Aorta (tissue), 5 donors: ENCODE measurements at places on chromosomes 2 and 18. TPM values are rescaled to one million over a fixed set of nuclear protein-coding genes. Genes with fewer than 3 reads are reported as not detected.
A peak's percentile ranks its signal among the peaks of the same experiment; 100 is the strongest.

DNA sequence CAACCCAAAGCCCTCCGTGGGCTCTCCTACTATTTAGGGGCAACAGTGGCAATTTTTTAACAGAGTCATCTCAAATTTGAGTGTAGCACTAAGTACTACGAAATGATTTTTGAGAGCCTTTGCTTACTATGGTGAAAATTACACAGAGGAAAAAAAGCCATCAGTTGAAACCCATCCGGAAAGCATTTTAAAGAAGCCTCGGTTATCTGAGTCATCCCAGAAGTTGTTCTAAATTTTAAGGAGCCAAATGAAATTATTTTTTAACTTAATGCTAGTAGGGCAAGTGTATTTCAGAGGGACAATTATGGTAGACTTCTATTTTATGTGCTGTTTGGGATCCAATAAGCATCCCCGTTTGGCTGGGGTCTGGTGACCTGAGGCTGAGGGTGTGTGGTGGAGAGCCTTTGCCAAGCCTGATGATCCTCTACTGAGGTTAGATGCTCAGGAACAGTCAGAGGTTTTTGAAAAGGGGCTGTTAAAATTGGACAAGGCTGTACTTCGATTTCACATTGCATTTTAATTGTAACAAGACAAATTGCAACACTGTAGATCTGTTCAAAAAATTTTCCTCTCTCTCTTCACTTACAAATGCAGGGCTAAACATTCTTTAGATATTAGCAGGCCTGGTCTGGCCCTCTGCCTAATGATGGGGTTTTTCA, 47.0 kb downstream of the RAPGEF4 start:
- no peak for DNase-seq
- no peak overlapping the region for H3K27ac ChIP-seq
- no peak overlapping the region for H3K4me3 ChIP-seq

DNA sequence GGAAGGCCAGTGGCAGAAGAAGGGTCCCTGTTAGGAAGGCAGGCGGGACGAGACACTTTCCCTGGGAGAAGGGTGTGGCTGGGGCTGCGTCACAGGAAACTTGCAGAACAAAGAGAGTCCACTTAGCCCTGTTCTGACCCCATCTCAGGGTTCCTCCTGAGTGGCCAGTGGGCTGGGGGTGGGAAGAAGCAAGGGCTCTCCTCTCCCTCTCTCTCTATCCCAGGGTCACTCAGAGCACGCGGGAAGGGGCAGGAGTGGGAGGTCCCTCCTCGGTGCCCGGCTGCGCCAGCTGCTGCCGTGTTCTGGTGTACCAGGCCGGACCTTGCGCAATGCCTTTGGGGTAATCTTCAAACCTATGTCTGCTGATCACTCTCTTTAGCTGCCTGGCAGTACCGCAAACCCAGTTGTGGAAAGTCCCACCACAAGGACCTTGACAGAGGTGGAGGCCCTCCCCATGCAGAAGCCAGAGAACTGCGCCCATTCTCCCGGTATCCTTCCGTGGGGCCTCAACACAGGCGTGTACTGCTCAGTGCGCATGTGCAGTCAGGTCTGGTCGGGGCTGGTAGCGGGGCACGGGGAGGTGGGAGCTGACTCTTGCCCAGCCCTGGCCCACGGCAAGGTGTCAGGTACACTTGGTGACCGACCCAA, 47.8 kb upstream of the ST3GAL5 start:
- no peaks in the 10 kb centered on the region for H3K27me3 ChIP-seq
- H3K36me3 ChIP-seq, result no peaks in the 10 kb centered on the region
- H3K4me3 ChIP-seq, result no peak overlapping the region
- no peaks in the 10 kb centered on the region for H3K4me1 ChIP-seq

- H3K36me3 ChIP-seq, result no peaks in the 10 kb centered on the region
- H3K4me3 ChIP-seq, result no peak overlapping the region
- H3K4me1 ChIP-seq, result peaks cover 2% of the 10 kb centered on the region
- no peak for DNase-seq
Observed at GRCh38 chr18:67239826-67240225, 276.7 kb downstream of the DSEL start.

- no peaks in the 10 kb centered on the region for H3K36me3 ChIP-seq
- DNase-seq, result no peak
- no peak overlapping the region for H3K4me3 ChIP-seq
- no peaks in the 10 kb centered on the region for H3K27me3 ChIP-seq
- H3K4me1 ChIP-seq, result no peaks in the 10 kb centered on the region
Observed at GRCh38 chr2:103847276-103847675, 1006.6 kb upstream of the POU3F3 start.

- no peaks in the 10 kb centered on the region for H3K27me3 ChIP-seq
- no peak for DNase-seq
- no peak overlapping the region for H3K4me3 ChIP-seq
Observed at GRCh38 chr2:201674298-201674697, 24.1 kb downstream of the MPP4 start.

GRCh38 chr18:3983351-3983969, 471.6 kb downstream of the DLGAP1 start:
- no peaks in the 10 kb centered on the region for H3K36me3 ChIP-seq
- H3K27me3 ChIP-seq, result no peaks in the 10 kb centered on the region
- peaks cover 6% of the 10 kb centered on the region for H3K4me1 ChIP-seq
- no peak for DNase-seq
- no peak overlapping the region for H3K27ac ChIP-seq

- no peak overlapping the region for H3K27ac ChIP-seq
- no peak overlapping the region for H3K4me3 ChIP-seq
- no peaks in the 10 kb centered on the region for H3K4me1 ChIP-seq
Observed at GRCh38 chr18:8684577-8684976, 20.8 kb upstream of the MTCL1 start.

DNA sequence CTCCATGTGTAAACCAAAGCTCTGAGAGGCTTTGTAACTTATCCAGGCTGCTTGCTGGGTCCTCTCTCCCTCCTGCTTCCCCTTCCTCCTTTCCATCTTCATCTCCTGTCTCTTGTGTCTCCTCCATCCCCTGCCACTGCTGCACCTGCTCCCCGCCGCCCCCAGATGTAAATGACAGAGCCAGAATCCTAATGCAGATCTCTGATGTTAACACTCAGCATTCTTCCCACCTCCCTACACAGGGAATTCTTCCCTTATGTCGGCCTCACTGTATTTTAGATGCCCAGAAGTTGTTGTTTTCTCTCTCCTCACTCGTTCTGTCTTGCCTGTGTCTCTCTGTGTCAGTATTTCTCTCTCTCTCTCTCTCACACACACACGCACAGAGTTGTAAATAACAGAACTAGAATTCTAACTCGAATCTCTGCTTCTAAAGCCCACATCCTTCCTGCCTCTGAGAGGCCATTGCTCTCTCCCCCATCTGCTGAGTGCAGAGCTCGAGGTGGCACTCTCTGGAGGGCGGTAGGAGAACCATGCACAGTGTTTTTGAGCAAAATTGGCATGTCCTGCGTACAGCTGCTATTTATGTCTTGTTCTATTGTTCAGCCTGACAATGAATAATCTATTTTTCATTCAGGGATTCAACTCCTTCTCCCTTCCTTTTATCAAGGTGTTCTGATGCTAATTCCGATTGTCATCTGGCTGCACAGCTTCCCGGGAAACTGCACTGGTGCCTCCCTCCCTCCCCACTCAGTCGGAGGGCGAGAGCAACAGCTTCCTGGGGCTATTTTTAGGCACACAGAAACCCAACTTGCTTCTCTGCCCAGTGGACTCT, 219.9 kb downstream of the SH3RF3 start:
- no peak overlapping the region for H3K4me3 ChIP-seq
- no peak for DNase-seq
- H3K27me3 ChIP-seq, result no peaks in the 10 kb centered on the region
- no peaks in the 10 kb centered on the region for H3K4me1 ChIP-seq

GRCh38 chr2:218360453-218360852, 3.8 kb downstream of the CATIP start:
- peak; percentile 70 for DNase-seq
- H3K27ac ChIP-seq, result no peak overlapping the region
- H3K27me3 ChIP-seq, result no peaks in the 10 kb centered on the region

DNA sequence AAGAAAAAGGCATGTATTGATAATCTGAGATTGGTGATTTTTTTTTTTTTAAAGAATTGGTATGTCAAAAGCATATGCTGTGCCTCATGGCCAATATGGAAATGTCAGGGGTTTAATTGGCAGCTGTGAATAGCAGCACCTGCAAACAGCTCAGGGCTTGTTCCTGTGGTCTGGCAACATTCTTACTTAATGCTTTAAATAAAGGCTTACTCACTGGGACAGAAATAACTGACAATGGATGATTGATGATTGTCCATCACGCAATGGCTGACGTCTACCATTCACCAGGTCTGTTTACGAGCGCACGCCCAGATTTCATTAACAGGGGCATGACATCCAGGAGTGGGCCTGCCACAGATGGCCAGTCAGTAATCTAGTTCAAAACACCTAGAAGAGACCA, 66.7 kb downstream of the ETAA1 start:
- no peaks in the 10 kb centered on the region for H3K4me1 ChIP-seq
- no peak for DNase-seq
- H3K36me3 ChIP-seq, result no peaks in the 10 kb centered on the region
- H3K27me3 ChIP-seq, result no peaks in the 10 kb centered on the region
- H3K4me3 ChIP-seq, result no peak overlapping the region
- H3K27ac ChIP-seq, result no peak overlapping the region

DNA sequence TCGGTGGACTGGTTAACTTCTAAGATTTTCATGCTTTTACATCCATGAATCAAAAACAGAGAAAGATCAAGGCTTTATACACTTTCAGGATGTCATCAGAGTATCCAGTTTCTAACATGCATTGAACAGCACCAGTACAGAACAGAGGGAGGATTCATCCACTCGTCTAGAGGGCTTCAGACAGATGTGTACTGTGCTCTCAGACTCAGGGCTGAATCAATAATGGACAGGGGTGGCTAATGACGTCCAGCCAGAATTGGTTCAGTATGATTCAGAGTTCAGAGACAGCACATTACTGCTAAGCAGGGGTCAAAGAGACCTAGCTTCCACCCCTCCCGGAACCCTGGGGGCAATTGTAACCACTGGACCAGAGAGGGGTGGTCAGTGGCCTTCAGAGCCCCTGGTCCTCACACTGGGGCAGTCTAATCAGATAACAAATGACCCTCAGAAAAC, 37.3 kb downstream of the RNU4ATAC start:
- no peak for DNase-seq
- H3K27ac ChIP-seq, result no peak overlapping the region
- H3K27me3 ChIP-seq, result no peaks in the 10 kb centered on the region
- no peak overlapping the region for H3K4me3 ChIP-seq
- H3K36me3 ChIP-seq, result no peaks in the 10 kb centered on the region

GRCh38 chr2:98730707-98731040, 258 bp downstream of the MGAT4A start:
- H3K36me3 ChIP-seq, result no peaks in the 10 kb centered on the region
- H3K4me3 ChIP-seq, result peak overlapping the region; percentile 99
- peak; percentile 68 for DNase-seq

DNA sequence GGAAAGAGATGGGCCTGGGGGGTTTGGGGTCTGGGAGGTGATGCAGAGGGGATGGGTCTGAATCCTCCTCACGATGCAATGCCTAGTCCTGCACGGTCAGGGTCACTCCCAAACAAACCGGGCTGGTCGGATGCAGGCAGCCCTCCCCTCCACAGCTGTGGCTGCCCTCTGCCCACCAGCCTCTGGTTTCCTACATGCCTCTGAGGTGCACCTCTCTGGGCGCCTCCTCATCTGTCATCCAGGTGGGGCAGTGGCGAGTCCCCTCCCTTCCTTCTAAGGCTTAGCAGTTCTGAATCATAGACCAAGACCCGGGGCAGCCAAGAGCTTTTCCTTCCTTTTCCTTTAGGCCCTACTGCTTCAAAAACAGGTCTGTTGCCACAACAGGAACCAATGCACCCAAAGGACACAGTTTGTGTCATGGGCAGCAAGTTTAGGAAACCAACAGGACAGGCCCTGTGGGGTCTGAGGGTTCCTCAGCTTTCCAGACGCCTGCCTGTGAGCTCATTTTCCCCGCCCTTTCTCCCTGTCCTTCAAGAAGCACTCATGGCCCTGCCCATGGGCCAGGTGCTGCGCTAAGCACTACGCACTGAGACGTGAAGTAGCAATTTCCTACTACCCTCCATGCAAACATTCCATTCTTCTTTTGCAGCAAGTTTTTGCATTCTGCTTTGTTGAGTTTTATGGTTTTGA, 6.5 kb upstream of the MAL start:
- no peaks in the 10 kb centered on the region for H3K36me3 ChIP-seq
- no peak for DNase-seq
- H3K4me1 ChIP-seq, result no peaks in the 10 kb centered on the region
- no peaks in the 10 kb centered on the region for H3K27me3 ChIP-seq

DNA sequence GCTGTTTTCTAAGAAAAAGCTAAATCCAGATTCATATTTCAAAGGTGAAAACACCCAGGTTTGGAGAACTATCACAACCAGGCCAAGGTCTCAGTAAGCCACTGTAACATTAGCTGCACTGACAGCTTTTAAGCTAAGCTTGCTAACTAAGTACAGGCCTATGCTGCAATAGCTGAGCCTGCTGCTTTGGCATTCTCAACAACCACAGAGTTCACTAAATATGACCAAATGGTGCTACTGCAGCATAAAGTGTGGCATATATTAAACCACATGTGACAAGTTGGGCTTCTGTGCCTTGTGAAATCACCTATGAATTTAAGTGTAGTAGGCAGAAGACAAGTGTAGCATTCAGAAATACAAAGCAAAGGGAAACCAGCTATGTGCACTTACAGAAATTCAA, 206.7 kb downstream of the TCF4 start:
- peaks cover 1% of the 10 kb centered on the region for H3K4me1 ChIP-seq
- no peaks in the 10 kb centered on the region for H3K27me3 ChIP-seq
- DNase-seq, result no peak
- no peaks in the 10 kb centered on the region for H3K36me3 ChIP-seq
- H3K4me3 ChIP-seq, result no peak overlapping the region

GRCh38 chr2:28025123-28025522, 134.6 kb downstream of the BABAM2 start:
- H3K4me3 ChIP-seq, result no peak overlapping the region
- H3K27ac ChIP-seq, result no peak overlapping the region
- no peaks in the 10 kb centered on the region for H3K27me3 ChIP-seq
- DNase-seq, result no peak

- H3K4me3 ChIP-seq, result no peak overlapping the region
- no peak overlapping the region for H3K27ac ChIP-seq
- no peaks in the 10 kb centered on the region for H3K4me1 ChIP-seq
Observed at GRCh38 chr2:88857274-88857741, 165.8 kb downstream of the RPIA start.

DNA sequence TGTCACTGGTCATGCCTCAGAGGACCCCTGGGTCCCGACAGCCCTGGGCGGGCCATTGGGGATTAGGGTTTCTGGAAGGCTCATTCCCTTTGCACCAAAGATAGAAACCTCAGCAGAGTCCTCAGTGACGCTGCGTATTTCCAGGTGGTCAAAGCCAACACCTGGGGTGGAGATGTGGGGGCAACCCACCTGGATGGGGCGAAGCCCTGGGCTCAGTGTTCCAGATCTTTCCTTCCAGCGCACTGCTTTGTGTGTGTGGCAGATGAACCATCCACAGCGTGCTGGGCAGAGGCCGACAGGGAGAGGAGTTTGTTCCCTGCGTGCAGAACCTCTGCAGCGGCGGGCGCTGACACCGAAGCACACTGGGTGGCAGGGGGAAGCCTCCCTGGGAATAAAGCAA, 143.9 kb downstream of the CTIF start:
- H3K4me3 ChIP-seq, result no peak overlapping the region
- DNase-seq, result peak; percentile 62
- H3K4me1 ChIP-seq, result peaks cover 1% of the 10 kb centered on the region
- no peaks in the 10 kb centered on the region for H3K27me3 ChIP-seq

NEU4 gene
- total RNA-seq, result not detected

AGXT gene
- total RNA-seq, result not detected

KLHL14 gene
- total RNA-seq, result 0.36 TPM

ANKRD62 gene
- not detected for total RNA-seq

GPR148 gene
- total RNA-seq, result not detected

CETN1 gene
- total RNA-seq, result not detected

TRAF3IP1 gene
- 21.0 TPM for total RNA-seq

TTL gene
- total RNA-seq, result 46.6 TPM

CFAP221 gene
- total RNA-seq, result 0.69 TPM

HK2 gene
- 23.5 TPM for total RNA-seq

PLCD4 gene
- total RNA-seq, result 1.6 TPM
